Left ventricle myocardium inferior (tissue), 1 donor: ENCODE measurements at places on chromosomes 6 and 20. TPM values are rescaled to one million over a fixed set of nuclear protein-coding genes. Genes with fewer than 3 reads are reported as not detected.
A peak's percentile ranks its signal among the peaks of the same experiment; 100 is the strongest.

Gene RWDD2A
- 3.3 TPM for total RNA-seq

Gene ZBP1
- not detected for total RNA-seq

Gene SLC17A9
- 0.47 TPM for total RNA-seq

Gene OGFRL1
- total RNA-seq = 7.1 TPM

Gene CST5
- not detected for total RNA-seq

Gene HSPA1L
- total RNA-seq = 2.2 TPM

- peaks cover 10% of the 10 kb centered on the region for H3K27me3 ChIP-seq
- DNase-seq = no peak
Measured at GRCh38 chr6:42507901-42508300, 55.9 kb upstream of the UBR2 start.

- H3K27ac ChIP-seq = no peak overlapping the region
- H3K4me3 ChIP-seq = peak overlapping the region; percentile 68
- no peaks in the 10 kb centered on the region for H3K36me3 ChIP-seq
- H3K4me1 ChIP-seq = peaks cover 13% of the 10 kb centered on the region
- peaks cover 100% of the 10 kb centered on the region for H3K27me3 ChIP-seq
Measured at GRCh38 chr6:10403385-10404106, 11.3 kb downstream of the TFAP2A start.

GRCh38 chr6:154673919-154674318, 59.3 kb upstream of the SCAF8 start:
- no peaks in the 10 kb centered on the region for H3K4me1 ChIP-seq
- H3K36me3 ChIP-seq = no peaks in the 10 kb centered on the region
- no peaks in the 10 kb centered on the region for H3K27me3 ChIP-seq
- no peak overlapping the region for H3K27ac ChIP-seq
- no peak for DNase-seq

GRCh38 chr6:16582446-16583143, 178.7 kb downstream of the ATXN1 start:
- H3K27ac ChIP-seq = peak overlapping the region; percentile 35
- H3K4me1 ChIP-seq = peaks cover 11% of the 10 kb centered on the region
- peaks cover 11% of the 10 kb centered on the region for H3K36me3 ChIP-seq
